ENCODE measurements at places on chromosomes 12 and 14. TPM values are rescaled to one million over a fixed set of nuclear protein-coding genes. Genes with fewer than 3 reads are reported as not detected.
A peak's percentile ranks its signal among the peaks of the same experiment; 100 is the strongest.

DNA sequence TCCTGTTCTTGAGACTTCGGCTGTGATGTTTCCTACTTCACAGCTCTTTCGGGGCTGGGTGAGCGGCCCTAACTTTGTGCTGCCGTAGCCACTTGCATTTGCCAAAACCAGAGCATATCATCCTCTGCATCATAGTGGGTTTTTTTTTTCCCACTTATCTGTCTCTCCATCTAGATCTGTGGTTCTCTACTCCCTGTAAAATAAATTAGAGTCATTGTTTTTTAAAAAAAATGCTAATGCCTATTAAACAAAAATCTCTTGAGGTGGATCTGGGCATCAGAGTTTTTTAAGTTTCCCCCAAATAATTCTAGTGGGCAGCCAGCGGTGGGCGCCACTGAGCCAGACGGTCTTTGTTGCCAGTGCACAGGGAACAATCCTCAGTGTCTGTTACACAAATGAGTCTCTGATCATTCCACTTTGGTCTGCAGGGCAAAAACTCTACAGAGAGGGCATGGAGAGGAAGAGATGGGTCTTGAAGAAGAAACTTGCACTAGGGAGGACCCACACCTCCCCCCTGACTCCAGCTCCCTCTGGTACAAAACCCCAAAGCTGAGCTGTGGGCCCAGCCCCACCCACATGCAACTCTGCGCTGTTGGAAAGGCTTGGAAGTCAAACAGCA, 62.4 kb upstream of the BCL2L14 start:
- no peaks in the 10 kb centered on the region for H3K27me3 ChIP-seq
- no peaks in the 10 kb centered on the region for H3K36me3 ChIP-seq
- H3K27ac ChIP-seq: peak overlapping the region; percentile 16
- peaks cover 44% of the 10 kb centered on the region for H3K4me1 ChIP-seq
- DNase-seq: no peak

DNA sequence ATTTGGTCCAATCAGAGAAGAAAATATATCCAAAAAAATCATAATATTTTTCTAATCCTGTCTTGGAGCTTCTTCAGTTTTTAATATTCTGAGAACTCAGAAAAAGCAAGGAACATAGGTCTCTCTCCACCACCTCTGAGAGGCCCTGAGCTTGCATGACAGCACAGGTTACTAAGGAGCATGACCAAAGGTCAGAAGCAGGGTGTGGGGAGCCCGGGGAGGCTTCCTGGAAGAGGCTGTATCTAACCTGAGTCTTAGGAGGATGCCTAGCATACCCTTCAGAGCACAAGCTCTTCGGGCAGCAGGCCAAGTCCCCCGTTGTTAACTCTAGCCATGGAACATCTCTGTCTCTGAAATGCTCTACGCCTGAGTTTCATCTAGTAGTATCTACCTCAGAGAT, 15.7 kb upstream of the STON2 start:
- no peaks in the 10 kb centered on the region for H3K27me3 ChIP-seq
- H3K27ac ChIP-seq: no peak overlapping the region
- H3K4me1 ChIP-seq: no peaks in the 10 kb centered on the region
- no peaks in the 10 kb centered on the region for H3K36me3 ChIP-seq
- no peak overlapping the region for H3K4me3 ChIP-seq
- no peak for DNase-seq

DNA sequence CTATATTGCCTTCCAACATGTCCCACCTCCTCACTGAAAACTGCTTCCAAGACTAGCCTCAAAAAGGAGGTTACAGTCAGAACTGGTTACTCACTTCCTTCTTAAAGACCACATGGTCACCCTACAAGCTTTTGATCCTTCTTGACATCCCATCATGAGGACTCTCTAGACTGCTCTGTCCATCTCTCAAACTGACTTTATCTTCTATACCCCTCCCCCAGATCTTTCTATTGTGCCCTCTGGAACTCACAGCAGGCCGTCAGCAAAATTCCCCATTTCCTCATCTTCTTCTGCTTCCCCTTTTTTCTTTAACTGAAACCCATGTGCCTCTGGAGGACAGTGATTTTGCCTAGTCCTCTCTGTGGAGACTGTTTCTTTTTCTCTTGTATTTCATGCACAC, 18.1 kb upstream of the IGF1 start:
- no peaks in the 10 kb centered on the region for H3K4me1 ChIP-seq
- no peak overlapping the region for H3K4me3 ChIP-seq
- H3K36me3 ChIP-seq: no peaks in the 10 kb centered on the region
- H3K27me3 ChIP-seq: no peaks in the 10 kb centered on the region
- no peak for DNase-seq
- no peak overlapping the region for H3K27ac ChIP-seq

Gene CNTN1
- not detected for polyA plus RNA-seq

Gene KRT85
- not detected for polyA plus RNA-seq

Gene NAV3
- polyA plus RNA-seq: not detected

DNA sequence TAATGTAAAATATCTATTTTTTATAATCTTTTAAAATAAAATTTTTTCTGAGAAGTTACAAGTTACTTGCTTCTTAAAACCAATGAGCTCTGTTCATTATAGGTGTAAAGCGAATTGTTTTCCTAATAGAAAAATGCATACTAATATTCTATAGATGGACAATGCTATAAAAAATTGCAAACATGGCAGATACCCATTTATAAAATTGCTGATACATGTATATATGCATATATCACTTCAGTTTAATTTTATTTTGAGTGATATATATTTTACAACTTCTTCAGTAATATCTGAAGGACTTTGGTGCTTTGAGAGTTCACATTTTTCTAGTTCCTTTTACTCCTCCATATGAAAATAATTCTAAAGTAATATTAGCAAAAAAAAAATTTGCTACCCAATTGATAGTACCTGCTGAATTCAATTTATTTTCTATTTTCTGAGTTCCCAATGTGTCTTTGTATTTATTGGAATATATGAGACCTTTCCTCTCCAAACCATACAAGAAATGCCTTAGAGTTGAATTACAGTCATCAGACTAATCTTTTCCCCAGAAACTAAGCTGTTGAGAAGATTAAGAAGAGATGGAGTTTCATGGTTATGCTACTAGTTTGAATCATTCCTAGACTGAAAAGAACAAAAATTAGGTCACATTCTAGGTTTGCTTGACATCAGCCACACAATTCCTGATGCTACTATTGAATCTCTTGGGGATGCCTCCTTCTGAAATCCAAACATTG, 1937.5 kb upstream of the SEL1L start:
- H3K27me3 ChIP-seq: no peaks in the 10 kb centered on the region
- no peak overlapping the region for H3K4me3 ChIP-seq
- no peak overlapping the region for H3K27ac ChIP-seq
- DNase-seq: no peak
- H3K4me1 ChIP-seq: no peaks in the 10 kb centered on the region

Gene NANOG
- not detected for polyA plus RNA-seq

Gene DEPDC4
- polyA plus RNA-seq: 0.87 TPM
